ENCODE measurements at places on chromosomes 5 and 9.

DNA sequence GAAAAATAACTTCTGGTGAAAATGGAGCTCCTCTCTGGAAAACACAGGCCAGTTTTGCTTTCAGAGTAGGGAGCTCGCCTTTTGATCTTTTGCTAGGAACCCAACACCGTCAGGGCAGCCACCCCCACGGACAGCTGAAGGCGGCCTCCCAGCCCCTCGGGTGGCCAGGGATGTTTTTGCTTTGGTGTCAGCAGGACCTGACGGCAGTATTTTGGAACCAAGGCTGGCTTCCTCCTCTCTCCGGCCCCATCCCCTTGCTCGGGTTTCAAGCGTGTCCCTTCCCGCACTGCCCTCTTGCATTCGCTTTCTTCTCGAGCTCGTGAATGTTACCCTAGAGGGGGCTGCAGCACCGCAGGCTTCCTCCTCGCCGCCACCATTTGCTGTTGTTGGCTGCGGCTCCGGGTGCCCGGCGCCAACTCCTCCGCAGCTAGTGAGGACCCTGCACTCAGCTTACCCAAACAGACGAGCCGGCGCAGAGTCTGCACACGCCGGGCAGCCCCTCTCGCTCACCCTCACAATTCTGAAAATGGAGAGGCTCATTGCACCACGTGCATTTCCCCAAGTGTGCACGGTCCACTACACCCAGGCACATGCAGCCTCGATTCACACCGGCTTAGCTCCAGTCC, 35.5 kb upstream of the ADAMTSL1 start:
- no peak for DNase-seq

DNA sequence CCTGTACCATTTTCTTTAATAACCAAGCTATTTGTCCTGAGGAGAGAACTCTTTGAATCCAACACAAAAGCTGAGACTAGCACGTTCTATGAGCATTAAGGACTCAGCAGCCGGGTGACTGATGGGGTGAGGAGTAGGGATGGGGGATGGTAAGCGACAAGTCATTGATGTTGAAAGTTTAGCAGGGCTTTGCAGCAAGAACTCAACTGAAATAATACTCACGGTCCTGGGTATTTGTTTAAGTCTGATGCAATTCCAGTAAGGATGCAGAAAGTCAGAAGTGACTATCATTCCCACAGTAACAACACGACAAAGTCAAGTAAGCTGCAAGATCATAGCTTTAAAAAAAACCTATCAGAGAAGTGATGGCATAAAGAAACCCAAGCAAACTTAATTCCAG, 131.1 kb downstream of the ACTL7B start:
- DNase-seq = no peak

GRCh38 chr5:52825826-52826225, 38.1 kb downstream of the ITGA1 start:
- DNase-seq = no peak

GRCh38 chr9:87602933-87603643, 105.4 kb downstream of the DAPK1 start:
- DNase-seq = no peak

- no peak for DNase-seq
Observed at GRCh38 chr5:141935538-141935937, 11.9 kb downstream of the DELE1 start.

- no peak for DNase-seq
Observed at GRCh38 chr5:173775261-173776197, 112.6 kb upstream of the CPEB4 start.

- DNase-seq = no peak
Observed at GRCh38 chr5:126139773-126140172, 283.4 kb upstream of the GRAMD2B start.

DNA sequence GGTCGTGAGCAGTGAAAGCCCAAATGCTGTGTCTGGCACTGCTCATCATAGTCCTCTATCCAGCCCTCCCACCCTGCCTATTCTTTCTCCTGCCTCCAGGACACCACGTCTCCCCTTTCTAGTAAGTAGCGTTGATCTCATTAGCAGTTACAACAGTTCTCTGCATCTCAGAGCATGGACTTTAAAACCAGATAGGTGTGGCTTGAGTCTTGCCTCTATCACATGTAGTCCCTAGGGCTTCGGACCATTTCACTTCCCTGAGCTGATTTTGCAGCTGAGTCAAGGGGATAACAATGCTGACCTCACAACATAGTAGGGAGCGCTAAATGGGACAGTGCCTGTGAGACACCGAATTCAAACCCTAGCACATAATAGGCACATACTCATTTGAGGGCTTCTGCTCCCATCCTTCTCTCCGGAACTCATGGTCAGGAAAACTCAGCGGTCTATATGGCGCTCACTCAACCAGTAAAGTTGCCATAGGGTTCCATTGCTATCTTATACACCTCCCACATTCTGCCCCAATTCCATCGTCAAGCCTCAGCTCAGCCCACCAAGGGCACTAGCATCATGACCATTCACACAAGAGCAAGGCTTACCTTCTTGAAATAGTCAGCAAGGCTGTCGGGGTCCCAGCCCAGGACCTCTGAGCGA, 515 bp downstream of the LCP2 start:
- DNase-seq = no peak

Measured in mucosa of descending colon (tissue), 3 donors.